ENCODE measurements at places on chromosomes 12 and 14.
A peak's percentile ranks its signal among the peaks of the same experiment; 100 is the strongest.

DNA sequence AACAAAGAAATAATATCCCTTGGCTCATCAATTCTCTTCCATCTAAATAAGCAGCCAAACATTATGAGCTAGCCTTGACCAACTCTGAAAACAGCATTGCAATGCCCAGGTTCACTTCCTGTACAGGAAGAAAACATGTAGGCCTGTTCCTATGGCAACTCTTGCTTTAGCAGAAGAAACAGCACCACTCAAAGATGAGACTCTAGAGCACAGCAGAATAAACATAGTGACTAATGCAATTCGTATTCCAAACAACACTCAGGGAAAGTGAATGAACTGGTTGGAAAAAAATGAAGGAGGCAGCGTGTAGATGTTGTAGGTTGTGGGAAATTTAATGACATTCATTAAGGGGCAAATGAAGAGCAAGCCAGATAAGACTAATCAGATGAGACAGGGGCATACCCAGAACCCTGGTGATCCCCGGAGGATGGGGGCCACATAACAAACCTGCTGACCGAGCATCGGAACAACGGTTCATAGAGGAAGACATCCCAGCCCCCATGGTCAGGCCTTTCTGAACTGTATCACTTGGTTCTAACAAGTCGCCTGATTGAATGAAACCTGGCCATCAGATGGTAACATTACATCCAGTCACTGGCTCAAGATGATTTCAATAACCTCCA lies 9.0 kb downstream of the ARHGDIB start:
- DNase-seq: peak; percentile 87

- no peak for DNase-seq
Measured at GRCh38 chr12:47556261-47557030, 149.4 kb downstream of the RPAP3 start.

DNA sequence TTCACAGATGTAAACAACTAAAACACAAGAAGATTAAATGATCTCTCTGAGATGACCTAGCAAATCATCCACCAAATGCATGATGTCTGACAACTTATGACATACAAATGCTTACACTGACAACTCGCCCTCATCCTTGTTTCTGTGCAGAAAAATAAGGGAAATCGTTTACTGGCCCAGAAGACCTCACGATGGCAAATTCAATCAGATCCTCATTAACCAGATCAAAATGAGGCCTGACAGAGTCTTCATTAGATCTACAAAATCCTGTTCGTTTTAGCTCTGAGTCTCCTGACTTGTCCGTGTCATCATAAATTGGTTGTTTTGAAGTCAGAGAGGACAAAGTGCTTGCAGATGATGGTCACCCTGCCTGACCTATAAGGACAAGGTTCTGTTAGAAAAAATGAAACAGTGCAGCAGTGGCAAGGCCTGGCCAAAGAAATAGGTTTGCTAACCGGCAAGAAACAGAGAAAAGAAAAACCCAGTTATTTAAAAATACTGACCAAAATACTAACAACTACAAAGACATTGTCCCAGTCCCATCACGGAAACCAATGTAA lies 109.5 kb downstream of the BTG1 start:
- DNase-seq: no peak

- DNase-seq: no peak
Measured at GRCh38 chr12:12922191-12922616, 29.8 kb downstream of the GPRC5D start.

- DNase-seq: no peak
Measured at GRCh38 chr14:68557648-68558047, 235.2 kb downstream of the ZFP36L1 start.

- DNase-seq: no peak
Measured at GRCh38 chr12:47785887-47786661, 13.0 kb downstream of the SLC48A1 start.

GRCh38 chr14:61878931-61879330 lies 116.7 kb downstream of the SNAPC1 start:
- no peak for DNase-seq
